Brain (organoid and tissue), 16 donors: ENCODE measurements at places on chromosomes 5 and 9.

GRCh38 chr9:69759021-69759420 lies 790 bp downstream of the PTAR1 start:
- DNase-seq: peak; percentile 27

GRCh38 chr5:129155876-129156275 lies 61.3 kb downstream of the ISOC1 start:
- DNase-seq: no peak

DNA sequence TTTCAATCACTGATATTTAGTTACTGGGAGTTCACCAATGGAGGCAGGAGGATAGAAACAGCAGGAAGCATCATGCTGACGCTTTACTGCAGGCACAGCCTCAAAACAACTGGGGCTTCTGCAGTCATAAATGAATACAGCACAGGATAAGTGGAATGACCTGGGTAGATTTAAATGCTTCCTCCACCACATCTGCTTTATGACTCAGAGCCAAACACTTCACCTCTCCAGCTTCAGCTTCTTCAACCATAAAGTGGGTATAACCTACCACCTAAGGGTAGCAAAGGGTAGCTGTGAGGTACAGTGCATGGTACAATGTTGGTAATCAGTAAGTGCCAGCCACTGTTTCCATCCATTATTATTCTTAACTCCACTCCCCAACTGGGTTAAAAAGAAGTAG lies 28.4 kb downstream of the RASEF start:
- no peak for DNase-seq

- no peak for DNase-seq
These were observed 202.4 kb downstream of the GLIS3 start for GRCh38 chr9:4097515-4097914.

DNA sequence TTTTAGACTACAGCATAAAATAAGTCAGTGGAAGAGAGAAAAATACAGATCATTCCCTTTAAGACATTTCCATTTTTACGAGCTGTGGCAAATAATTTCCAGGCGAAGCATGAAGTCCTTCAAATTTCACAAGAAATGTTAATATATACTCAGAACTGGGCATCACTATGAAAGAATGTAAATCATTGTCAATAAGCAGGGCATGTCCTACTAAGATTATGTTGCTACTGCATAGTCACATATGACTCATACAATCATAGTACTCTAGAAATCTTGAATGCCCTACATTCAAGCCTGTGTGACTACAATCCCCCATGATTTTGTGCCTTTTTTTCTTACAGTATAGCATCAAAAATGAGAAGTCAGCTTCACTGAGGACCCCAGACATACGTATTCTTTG lies 485.2 kb upstream of the FTMT start:
- DNase-seq: no peak

GRCh38 chr5:36215910-36216309 lies 25.8 kb downstream of the NADK2 start:
- no peak for DNase-seq

GRCh38 chr5:169222934-169223594 lies 77.9 kb downstream of the SLIT3 start:
- no peak for DNase-seq

- no peak for DNase-seq
These were observed 29.6 kb upstream of the GLRA1 start for GRCh38 chr5:151954255-151954654.

DNA sequence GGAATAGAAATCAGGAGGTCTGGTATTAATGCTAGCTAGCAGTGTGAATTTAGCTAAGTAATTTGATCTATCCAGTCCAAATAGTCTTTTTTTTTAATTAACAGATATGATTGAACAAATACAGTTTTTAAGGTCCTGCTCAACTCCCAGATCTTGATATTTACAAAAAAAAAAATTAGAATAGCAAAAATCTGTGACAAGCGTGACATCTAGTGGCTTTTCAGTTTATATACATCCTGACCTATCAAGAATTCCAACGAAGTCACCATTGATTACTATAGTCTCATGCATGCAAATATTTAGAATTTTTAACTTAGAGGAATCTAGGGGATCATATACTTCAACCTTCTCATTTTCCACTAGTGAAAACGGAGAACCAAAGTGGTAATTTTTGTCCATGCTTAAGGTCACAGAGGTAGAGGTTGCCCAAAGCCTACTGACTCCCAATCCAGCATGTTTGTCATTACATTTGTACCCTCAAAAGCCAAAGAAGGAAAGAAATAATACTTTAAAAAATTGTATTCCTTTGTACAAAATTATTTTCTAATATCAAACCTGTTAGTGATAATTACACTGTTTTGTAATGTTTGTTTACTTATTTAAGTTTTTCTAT lies 17.6 kb upstream of the TARS1 start:
- peak; percentile 67 for DNase-seq

- no peak for DNase-seq
These were observed 75.0 kb upstream of the NEURL1B start for GRCh38 chr5:172565931-172566665.

GRCh38 chr5:151619812-151620460 lies 28.8 kb upstream of the FAT2 start:
- no peak for DNase-seq
